ENCODE measurements at places on chromosomes 4 and X.

GRCh38 chrX:114073926-114074325 lies 510.0 kb upstream of the HTR2C start:
- no peak for DNase-seq

DNA sequence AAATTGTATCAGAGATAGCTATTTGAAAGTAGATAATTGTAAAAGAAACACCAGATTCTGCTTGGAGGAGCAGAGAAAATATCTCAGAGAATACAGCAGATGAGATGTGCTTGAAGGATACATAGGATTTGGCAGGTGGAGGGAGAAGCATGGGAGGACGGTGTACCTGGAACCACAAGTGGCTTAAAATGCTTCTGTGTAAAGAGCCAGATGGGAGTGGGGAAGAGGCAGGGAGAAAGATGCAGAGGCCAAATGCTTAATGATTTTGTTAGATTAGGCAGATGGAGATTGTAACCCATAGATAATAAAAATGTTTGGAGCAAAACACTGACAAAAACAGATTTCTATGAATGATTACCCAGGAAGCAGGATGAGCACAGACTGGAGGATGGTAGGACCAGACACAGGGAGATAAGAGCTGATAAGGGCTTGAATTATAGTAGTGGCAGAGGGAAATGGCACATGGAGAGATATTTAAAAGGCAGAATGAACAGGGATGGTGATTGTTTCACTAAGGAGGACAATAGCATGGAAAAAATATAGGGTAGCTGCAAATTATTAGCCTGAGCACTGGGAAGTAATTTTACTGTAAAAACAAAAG lies 145.7 kb upstream of the TBC1D9 start:
- DNase-seq, result no peak

- no peak for DNase-seq
These were observed 1806.6 kb upstream of the AGA start for GRCh38 chr4:179248821-179249220.

- DNase-seq, result peak; percentile 20
These were observed 88.8 kb upstream of the FAM9B start for GRCh38 chrX:9122519-9123245.

- DNase-seq, result no peak
These were observed 326.7 kb upstream of the PITX2 start for GRCh38 chr4:110949542-110949941.

DNA sequence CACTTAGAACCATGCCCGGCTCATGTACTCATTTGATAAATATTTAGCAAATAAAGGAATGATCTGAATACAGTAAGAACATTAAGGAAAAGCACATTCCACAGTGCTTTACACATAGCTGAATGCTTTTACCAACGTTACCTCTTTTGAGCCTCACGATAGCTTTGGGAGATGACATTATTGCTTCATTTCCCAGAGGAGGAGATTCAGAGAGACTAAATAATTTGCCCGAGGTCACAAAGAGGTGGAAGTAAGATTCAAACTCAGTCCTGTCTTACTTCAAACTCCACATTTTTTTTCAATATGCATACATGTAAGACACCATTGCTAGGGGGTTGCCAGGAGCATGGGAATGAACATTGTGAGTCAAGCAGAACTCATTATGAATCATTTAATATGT lies 538.5 kb downstream of the BCOR start:
- DNase-seq, result peak; percentile 40

DNA sequence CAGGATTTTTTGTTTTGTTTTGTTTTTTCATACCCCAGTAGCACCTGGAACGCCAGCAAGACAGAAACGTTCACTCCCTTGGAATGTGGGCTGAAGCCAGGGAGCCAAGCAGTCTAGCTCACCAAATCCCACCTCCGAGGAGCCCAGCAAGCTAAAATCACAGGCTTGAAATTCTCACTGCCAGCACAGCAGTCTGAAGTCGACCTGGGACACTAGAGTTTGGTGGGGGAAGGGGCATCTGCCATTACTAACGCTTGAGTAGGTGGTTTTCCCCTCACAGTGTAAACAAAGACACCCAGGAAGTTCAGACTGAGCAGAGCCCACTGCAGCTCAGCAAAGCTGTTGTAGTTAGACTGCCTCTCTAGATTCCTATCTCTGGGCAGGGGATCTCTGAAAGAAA lies 99.6 kb upstream of the FGF16 start:
- no peak for DNase-seq

DNA sequence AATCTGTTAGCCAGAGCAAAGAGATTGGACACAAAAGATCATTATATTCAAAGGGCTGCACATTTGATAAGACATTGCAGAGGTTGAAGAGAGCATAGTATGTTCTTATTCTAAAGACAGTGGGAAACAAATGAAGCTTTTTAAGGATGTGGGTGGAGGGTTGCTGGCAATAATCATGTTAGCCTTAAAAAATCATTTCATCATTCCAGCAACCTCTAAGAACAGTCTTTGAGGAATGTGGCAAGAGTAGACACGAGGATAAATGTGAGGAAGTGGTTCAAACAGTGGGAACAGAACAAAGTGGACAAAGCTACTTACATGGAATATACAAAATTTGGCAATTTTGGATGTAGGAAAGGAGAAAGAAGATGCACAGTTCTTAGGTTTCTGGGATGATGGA lies 167.3 kb upstream of the SPRY1 start:
- DNase-seq, result no peak

DNA sequence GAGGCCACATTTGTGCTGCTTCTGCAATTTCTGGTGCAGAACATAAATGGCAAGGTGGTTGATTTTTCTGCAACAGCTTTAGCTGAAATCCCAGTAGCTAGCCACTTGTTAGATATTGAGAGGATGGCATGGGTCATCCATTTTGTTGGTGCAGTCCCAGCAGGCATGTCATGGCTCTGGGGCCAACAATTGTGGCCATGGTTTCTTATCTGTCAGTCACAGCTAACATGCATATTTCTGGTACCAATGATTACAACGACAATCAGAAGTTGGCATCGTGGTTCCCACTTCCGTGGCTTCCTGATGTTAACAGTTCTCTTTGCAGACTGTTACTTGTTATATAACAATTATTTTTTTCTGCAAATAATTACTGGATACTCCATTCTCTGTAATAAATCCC lies 42.8 kb upstream of the PRKG2 start:
- no peak for DNase-seq

DNA sequence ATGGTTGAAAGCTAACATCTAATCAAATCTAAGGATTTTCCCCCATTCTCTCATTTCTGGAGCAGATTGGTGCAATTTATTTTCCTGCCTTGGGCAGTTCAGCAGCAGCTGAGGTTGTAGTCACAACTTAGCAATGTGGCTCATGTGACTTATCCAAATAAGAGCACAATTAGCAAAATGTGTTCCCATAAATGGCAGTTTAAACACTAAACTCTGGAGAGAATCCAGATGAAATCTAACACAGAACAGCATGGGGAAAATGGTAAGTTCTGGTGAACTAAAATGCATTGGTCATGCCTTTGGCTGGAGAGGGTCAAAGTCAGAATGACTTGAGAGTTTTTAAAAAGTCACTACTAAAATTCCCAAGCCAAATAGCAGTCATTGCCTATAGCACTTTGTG lies 422.6 kb upstream of the DIPK2B start:
- peak; percentile 95 for DNase-seq

GRCh38 chr4:68655764-68656444 lies 14.5 kb downstream of the UGT2B15 start:
- no peak for DNase-seq

DNA sequence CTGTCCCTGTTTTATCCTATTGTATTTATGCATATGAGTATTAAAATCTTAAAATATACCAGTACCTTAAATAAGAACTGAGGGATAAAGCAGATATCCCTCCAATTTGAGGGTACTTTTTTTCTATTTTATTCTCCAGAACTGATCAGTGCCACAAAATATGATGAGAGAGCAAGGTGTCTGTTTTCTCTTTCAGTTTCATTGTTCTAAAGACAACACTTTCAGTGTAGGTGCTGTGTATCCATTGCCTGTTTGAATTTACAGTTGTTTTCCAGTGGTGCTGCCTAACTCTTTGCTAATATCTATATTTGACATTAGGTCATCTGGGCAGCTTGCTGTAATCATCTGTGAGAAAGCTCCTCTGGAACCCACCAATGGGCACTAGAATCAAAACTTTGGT lies 394.7 kb downstream of the IL1RAPL1 start:
- no peak for DNase-seq

- DNase-seq, result peak; percentile 10
These were observed 389.9 kb upstream of the EMCN start for GRCh38 chr4:100907465-100908454.

GRCh38 chrX:129678614-129679195 lies 23.9 kb upstream of the APLN start:
- no peak for DNase-seq

DNA sequence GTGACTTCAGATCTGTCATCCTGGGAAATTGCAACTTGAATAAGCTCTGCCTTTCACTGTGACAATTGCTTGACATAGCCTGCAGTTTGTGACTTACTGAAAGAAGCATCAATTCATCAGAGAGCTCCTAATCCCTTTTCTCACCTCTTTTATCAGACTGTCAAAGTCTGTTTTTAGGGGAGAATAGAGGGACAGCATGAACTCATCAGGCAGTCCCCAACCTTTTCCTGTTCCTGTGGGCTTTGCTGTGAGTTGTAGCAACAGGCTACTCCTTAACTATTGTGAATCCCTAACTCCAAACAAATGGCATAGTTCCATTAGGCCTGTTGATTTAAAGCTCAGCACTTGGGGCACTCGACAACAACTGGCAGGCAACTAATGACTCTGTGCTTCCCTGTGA lies 64.9 kb downstream of the DOCK11 start:
- no peak for DNase-seq

DNA sequence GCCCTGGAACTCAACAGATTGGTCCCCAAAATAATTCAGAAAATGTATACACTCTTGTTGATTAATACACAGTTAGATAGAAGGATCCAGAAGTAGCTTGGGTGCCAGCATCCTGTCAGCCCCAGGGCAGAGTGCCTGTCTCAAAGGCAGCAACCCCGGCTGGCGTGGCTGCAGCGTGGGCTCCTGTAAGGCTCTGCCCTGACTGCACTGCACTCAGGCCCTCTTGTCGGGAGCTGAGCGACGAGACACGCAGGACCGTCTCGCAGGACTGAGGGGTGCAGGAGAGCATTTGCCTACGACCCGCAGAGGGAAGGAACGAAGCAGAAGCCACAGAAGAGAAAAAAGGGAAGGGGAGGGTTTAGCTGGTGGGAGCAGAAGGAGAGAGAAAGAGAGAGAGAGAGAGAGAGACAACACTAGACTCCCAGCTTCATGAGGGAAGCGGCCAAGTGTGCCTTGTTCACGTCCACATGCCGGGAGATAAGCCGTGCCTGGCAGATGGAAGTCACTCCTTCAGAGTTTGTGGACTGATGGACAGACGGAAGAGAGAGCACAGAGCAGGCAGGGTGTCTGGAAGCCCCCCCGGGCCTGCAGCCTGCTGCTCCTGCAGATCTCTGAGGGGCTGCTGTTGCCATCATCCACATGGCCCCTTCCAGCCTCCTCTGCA lies 38.7 kb upstream of the HELT start:
- no peak for DNase-seq

Measured in AG10803 (cell line).